ENCODE measurements at places on chromosomes 2 and 18.

DNA sequence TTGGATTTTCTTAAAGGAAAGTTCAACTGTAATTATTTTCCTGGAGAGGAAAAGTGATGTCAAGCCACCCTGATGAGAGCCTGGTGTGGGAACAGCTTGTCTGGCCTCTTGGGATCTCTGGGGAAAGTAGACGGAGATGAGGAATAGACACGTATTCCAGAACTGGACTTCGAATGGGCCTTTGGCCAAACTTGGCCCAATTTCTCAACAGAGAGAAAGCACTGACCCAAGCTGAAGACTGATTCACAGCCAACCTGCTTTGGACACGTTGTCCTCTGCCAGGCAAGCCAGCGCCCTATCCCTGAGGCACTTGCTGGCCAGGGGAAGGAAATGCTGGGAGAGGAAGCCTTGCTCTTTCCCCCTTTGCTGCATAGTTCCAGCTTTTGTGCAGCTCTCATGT lies 70.8 kb upstream of the CTAGE1 start:
- DNase-seq, result no peak

GRCh38 chr2:46064396-46064795 lies 232.8 kb upstream of the EPAS1 start:
- DNase-seq, result no peak

DNA sequence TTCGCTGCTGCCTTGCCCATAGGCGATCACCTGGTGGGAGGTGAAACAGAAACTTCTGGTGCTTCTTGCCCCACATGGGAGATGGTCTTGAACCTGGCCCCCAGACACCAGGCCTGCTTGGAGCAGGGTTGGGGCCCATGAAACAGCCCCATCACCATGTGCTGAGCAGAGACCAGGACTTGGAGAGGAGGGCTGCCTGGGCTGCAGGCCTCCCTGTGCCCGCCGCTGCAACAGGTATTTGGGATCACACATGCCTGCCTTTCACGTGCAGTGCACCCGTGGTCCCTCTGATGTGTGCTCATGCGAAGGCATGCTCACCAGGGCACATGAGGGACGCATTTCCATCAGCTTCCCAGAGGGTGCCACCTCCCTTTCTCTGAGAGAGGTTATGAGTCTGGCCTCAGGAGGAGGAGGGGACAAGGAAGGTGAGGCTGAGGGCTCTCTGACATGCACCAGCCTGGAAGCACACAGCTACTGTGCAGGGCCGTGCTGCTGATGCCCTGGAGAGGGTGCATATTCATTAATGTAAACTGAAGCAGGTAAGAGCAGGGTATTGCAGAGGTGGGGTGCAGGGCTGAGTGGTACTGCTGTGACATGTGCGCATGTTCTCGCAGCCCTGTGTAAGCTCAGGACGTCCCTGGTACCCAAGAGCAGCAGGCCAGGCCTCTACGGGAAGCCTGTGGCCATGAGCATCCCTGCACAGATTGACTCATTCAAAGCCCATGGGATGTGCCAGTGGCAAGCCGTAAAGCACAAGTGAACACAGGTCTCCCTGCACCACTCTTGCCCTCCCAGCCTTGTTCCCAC lies 4.2 kb upstream of the OXER1 start:
- DNase-seq, result no peak

DNA sequence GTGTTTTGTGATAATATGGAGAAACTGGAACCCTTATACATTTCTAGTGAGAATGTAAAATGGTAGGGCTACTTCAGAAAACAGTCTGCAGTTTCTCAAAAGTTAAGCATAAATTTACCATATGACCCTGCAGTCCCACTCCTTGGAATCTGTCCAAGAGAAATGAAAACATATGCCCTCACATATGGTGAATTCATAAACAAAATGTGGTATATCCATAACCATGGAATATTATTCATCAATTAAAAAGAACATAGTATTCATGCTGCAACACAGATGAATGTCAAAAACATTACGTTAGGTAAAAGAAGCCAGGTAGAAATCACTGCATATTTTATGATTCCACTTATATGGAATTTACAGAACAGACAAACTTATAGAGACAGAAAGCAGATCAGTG lies 11.8 kb downstream of the ROCK2 start:
- no peak for DNase-seq

DNA sequence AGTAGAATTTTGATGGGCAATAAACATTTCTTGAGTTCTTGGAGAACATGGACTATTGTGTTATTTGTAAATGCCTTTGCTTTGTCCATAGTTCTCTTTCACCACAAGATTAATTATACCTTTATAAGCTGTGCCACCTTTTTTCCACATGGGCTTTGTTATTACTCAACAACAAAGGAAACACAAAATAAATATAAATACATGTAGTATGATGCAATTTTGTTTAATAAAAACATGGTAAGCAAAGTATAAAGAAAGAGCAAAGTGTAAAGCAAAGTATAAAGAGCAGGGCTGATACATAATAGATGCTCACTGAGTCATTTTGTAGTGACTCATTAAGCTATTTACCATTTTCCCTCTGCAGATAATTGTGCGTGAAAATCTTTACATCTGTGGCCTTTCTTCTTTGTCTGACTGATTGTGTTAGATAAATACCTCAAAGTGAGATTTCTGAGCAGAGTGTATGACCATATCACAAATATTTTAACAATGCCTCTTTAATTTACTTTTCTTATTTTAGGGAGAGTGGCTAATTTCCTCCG lies 80.9 kb downstream of the CERS6 start:
- DNase-seq, result no peak

- no peak for DNase-seq
These were observed 170.3 kb downstream of the HDAC4 start for GRCh38 chr2:239230318-239231052.

- no peak for DNase-seq
These were observed 1.2 kb downstream of the MLPH start for GRCh38 chr2:237488295-237488694.

- no peak for DNase-seq
These were observed 17.9 kb downstream of the CDH2 start for GRCh38 chr18:28159055-28159454.

Data from GM12892 (cell line).